HepG2 (cell line): ENCODE measurements at places on chromosomes 5 and 9. TPM values are rescaled to one million over a fixed set of nuclear protein-coding genes. Genes with fewer than 3 reads are reported as not detected.
A peak's percentile ranks its signal among the peaks of the same experiment; 100 is the strongest.

- no peaks in the 10 kb centered on the region for H3K4me1 ChIP-seq
- H3K4me3 ChIP-seq = no peak overlapping the region
- H3K27ac ChIP-seq = no peak overlapping the region
- no peak for DNase-seq
- no peaks in the 10 kb centered on the region for H3K36me3 ChIP-seq
Measured at GRCh38 chr9:138098116-138098907, 220.7 kb downstream of the CACNA1B start.

- peaks cover 5% of the 10 kb centered on the region; the same call in 1 of the 2 replicates for H3K4me1 ChIP-seq
- no peak overlapping the region for H3K27ac ChIP-seq
- no peaks in the 10 kb centered on the region; the same call in 1 of the 2 replicates for H3K27me3 ChIP-seq
- DNase-seq = no peak
Measured at GRCh38 chr5:86879086-86879485, 261.3 kb downstream of the COX7C start.

- H3K4me3 ChIP-seq = no peak overlapping the region
- no peaks in the 10 kb centered on the region for H3K27me3 ChIP-seq
- no peak for DNase-seq
- no peak overlapping the region for H3K27ac ChIP-seq
- H3K4me1 ChIP-seq = peaks cover 75% of the 10 kb centered on the region
- H3K36me3 ChIP-seq = peaks cover 23% of the 10 kb centered on the region
Measured at GRCh38 chr9:104861397-104861796, 66.6 kb downstream of the ABCA1 start.

DNA sequence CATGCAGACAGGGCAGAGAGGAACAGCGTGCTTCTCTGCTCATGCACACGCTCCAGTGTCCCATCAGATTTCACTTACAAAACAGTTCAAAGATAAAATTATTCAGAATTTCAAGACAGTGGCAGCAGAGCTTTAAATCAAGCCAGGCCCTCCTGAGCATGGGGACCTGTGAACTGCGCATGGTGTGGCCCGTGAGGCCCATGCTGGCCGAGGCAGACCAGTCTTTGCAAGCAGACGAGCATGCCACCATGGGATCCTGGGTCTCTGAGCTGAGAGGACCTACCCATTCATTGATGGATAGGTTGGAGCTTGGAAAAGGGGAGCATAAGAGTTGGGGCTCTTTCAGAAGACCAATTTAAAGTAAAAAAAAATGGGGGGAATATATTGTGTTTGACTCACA, 35.0 kb upstream of the SAP30L start:
- H3K4me1 ChIP-seq = no peaks in the 10 kb centered on the region
- H3K27ac ChIP-seq = no peak overlapping the region
- no peaks in the 10 kb centered on the region for H3K27me3 ChIP-seq

GRCh38 chr5:151448038-151448985, 909 bp downstream of the SLC36A1 start:
- H3K4me3 ChIP-seq = peak overlapping the region; percentile 94
- DNase-seq = peak; percentile 27
- peaks cover 57% of the 10 kb centered on the region for H3K4me1 ChIP-seq
- H3K36me3 ChIP-seq = no peaks in the 10 kb centered on the region

DNA sequence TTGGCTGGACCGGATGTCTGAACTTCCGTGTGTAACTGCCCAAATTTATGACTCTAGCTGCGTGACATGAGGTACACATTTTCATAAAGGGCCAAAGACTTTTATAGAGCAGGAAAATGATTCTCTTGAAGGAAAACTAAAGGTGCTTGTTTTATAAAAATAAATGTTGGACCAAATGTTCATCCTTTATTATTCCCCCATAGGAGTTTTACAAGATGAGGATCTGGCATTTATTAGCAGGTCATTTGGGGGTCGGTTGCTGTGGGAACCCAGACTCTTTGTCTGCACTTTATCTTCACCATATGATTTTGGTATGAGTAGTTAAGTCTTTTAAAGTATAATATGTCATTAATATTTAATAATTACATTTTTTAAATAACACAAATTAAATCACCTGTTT, 571.2 kb downstream of the EFNA5 start:
- no peak for DNase-seq
- H3K27ac ChIP-seq = no peak overlapping the region
- no peak overlapping the region for H3K4me3 ChIP-seq
- H3K4me1 ChIP-seq = no peaks in the 10 kb centered on the region
- no peaks in the 10 kb centered on the region for H3K27me3 ChIP-seq

GRCh38 chr5:43627028-43627427, 24.0 kb downstream of the NNT start:
- no peaks in the 10 kb centered on the region for H3K27me3 ChIP-seq
- H3K36me3 ChIP-seq = peaks cover 4% of the 10 kb centered on the region; the same call in 1 of the 3 replicates
- peak; percentile 70 for DNase-seq
- H3K4me1 ChIP-seq = no peaks in the 10 kb centered on the region
- H3K27ac ChIP-seq = no peak overlapping the region

SLC36A3 gene
- not detected in 2 replicates for total RNA-seq

BAAT gene
- total RNA-seq = 0.71 and 1.0 TPM in 2 replicates

LCN15 gene
- total RNA-seq = 0.29 and 1.3 TPM in 2 replicates
